Left cardiac atrium (tissue), 4 donors: ENCODE measurements at places on chromosomes 13 and 19. TPM values are rescaled to one million over a fixed set of nuclear protein-coding genes. Genes with fewer than 3 reads are reported as not detected.

Gene ICAM4
- total RNA-seq, result 0.85 TPM

Gene ENOX1
- total RNA-seq, result 2.0 TPM

Gene ZNF628
- total RNA-seq, result 9.0 TPM

Gene FBXO27
- total RNA-seq, result 19.8 TPM

Gene RNF225
- total RNA-seq, result not detected

Gene ZNF177
- 1.8 TPM for total RNA-seq

Gene IGFLR1
- 6.5 TPM for total RNA-seq

Gene PTGIR
- 14.8 TPM for total RNA-seq

Gene EXOSC5
- 13.4 TPM for total RNA-seq

Gene ZNF541
- 0.21 TPM for total RNA-seq

Gene EPSTI1
- total RNA-seq, result 4.9 TPM

Gene CEACAM8
- not detected for total RNA-seq

Gene LINGO3
- not detected for total RNA-seq

Gene UQCR11
- total RNA-seq, result 674 TPM

Gene CCDC97
- total RNA-seq, result 18.0 TPM

Gene RGS9BP
- 8.1 TPM for total RNA-seq

Gene COX6B2
- not detected for total RNA-seq

Gene OVOL3
- not detected for total RNA-seq

Gene MAP4K1
- 3.1 TPM for total RNA-seq

Gene FXYD7
- not detected for total RNA-seq

Gene ACER1
- not detected for total RNA-seq

Gene IZUMO4
- 0.89 TPM for total RNA-seq

Gene CGB5
- not detected for total RNA-seq

Gene KLHL26
- total RNA-seq, result 10.2 TPM
